IMR-90 (cell line): ENCODE measurements at places on chromosomes 12 and 14.

- no peak for DNase-seq
Measured at GRCh38 chr14:47220096-47220495, 455.3 kb downstream of the MDGA2 start.

DNA sequence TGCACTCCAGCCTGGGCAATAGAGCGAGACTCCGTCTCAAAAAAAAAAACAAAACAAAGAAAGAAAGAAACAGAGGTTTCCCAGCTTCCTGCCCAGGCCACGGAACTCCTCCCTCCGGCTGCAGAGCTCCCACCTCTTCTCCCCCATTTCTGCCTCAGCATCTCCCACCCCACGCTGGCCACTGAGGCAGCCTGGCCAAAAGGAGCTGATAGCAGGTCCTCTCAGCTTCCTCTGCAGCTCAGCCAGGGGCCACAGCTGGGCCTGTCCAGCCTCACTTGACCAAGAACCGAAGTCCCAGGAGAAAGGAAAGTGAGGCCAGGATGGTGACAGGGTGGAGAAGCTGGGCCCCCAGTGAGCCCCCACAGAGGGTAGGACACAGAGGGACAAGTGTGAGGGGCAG lies 33.4 kb upstream of the CD9 start:
- no peak for DNase-seq

DNA sequence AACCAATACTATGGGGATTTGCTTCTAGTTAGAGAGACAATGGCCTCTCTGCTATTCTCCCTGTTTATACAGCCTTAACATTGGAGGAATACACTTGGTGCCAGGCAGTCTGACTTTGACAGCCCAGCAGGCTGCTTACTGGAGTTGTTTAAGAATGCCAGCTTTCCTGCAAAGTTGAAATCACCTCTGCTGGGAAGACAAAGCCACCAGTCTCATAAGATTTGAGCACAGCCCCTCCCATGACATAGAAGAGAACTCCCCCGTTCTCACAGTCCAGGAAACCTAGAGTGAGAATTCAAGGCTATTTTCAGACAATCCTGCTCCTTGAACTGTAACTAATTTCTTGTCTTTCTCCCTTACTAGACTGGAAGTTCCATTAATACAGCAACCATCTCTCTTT lies 21.1 kb upstream of the CATSPERB start:
- DNase-seq: no peak

GRCh38 chr14:104239185-104239775 lies 100.9 kb downstream of the KIF26A start:
- DNase-seq: no peak

DNA sequence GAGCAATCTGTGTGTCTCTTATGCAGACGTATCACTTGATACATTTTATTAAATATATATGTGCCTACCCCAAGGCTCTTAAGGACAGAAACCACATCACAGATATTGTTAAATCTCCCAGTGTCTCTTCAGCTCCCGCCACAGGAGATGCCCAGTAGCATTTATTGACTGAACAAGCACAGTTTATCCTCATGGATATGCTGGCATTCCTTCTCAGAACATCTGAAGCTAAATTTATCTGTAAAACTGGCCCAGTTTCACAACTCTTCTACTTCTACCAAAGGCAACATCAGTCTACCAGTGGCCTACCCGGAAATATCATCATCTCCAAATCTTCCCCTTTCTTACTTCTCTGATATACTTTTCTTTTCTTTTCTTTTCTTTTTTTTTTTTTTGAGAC lies 10.7 kb downstream of the APOLD1 start:
- no peak for DNase-seq

DNA sequence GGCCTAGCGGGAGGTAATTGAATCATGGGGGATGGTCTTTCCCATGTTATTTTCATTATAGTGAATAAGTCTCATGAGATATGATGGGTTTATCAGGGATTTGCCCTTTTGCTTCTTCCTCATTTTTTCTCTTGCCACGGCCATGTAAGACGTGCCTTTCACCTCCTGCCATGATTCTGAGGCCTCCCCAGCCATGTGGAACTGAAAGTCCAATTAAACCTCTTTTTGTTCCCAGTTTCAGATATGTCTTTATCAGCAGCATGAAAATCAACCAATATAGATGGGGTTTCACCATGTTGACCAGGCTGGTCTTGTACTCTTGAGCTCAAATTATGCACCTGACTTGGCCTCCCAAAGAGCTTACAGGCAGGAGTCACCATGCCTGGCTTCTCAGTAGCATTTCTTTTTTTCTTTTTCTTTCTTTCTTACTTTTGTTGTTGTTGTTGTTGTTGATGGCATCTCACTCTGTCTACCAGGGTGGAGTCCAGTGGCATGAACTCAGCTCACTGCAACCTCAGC lies 33.2 kb downstream of the TSPAN19 start:
- no peak for DNase-seq

- DNase-seq: no peak
Measured at GRCh38 chr14:99522025-99522401, 40.8 kb downstream of the CCNK start.

GRCh38 chr14:20692116-20692751 lies 3.7 kb downstream of the ANG start:
- no peak for DNase-seq

- no peak for DNase-seq
Measured at GRCh38 chr12:10113920-10114319, 15.1 kb upstream of the CLEC1A start.

DNA sequence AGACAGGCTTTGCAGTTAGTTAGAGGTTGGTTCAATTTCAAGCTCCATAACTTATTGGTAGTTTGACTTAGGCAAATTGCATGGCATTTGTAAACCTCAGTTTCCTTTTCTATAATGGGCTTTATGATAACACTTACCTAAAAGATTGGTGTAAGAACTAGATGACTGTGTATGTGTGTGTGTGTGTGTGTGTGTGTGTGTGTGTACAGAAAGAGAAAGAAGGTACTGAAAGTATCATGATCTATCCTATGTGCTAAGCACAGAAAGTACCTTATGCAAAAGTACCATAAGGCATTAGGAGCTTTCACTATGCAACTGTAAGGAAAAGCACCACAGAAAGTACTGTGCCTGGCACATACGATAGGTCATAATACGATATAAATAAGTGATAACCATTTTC lies 304.3 kb upstream of the KITLG start:
- no peak for DNase-seq
